Stromal cell of bone marrow (primary cell): ENCODE measurements at places on chromosomes 1 and 21.
A peak's percentile ranks its signal among the peaks of the same experiment; 100 is the strongest.

DNA sequence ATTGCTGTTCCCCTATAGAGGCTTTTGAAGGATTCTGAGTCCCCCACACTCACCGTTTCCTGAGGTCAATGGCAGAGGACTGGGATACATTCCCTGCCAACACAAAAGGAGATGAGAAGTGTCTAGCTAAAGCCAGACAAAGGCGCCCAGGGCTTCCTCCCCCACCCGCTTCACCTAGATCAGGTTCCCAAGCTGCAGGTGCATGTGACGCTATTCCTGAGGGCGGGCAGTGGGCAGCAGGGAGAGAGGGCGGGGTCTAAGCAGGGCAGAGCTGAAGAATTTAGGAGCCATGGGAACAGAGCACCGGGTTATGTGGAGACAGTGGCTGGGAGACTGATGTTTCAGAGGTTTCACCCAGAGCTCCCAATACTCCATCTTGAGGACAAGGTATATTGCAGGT lies 6.0 kb upstream of the ARHGEF2 start:
- DNase-seq = no peak

GRCh38 chr1:55632906-55633305 lies 417.7 kb upstream of the USP24 start:
- DNase-seq = no peak

DNA sequence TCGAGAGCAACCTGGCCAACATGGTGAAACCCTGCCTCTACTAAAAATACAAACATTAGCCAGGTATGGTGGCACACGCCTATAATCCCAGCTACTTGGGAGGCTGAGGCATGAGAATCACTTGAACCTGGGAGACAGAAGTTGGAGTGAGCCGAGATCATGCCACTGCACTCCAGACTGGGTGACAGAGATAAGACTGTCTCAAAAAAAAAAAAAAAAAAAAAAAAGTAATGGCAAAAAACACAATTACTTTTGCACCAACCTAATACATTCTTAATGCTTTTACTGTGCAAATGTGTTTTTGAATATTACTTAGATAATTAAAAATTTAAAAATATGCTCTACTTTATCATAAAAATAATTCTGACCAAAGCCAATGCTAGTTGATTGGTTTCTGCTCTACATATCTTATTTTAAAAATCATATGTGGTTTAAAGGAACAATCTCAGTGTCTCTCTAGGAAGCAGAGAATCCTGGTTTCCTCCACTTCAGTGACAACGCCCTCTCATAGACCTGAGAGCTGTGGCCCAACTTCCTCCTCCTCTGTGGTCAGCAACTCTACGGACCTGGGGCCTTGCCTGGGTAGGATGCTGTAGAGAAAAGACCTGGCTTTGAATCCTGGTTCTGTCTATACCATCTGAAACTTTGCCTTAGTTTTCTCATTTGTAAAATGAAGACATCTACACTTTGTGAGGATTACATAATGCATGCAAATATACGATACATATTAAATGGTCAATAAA lies 64.7 kb downstream of the TGFBR3 start:
- DNase-seq = no peak

- DNase-seq = peak; percentile 89
Measured at GRCh38 chr1:119873135-119874015, 22.9 kb downstream of the ADAM30 start.

DNA sequence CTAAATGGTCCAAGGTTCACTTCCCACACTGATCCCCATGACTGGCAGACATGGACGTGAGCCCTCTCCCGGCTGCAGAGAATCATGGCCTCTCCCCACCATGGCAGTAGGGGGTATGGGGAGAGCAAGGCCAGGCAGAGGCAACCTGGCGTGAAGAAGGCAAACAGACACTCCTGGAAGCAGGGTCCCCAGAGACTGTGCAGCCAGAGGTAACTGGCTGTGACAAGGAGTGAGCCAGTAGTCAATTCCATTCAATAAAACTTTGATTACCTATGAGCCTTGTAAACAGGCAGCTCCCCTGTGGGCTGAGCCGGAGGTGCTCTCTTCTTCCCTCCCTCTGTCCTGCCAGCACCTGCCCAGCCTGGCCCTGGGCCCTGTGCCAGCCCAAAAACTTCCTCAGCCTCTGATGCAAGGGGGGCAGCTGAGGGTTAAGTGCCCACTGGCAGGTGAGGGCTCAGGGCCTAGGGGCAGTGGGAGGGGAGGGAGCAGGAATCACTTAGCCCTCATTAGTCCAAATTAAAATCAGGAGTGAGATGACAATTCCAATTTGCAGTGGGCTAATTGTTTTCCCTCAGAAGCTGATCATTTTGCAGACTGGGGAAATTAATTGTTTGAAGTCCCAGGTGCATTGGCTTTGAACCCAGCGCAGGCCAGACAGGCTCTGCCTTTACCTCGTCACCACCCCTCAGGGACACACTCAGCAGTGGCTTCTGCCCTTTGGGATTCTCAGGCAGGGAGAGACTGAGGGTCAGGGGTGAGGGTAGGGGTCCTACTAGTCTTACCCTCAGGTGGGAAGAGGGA lies 35.6 kb downstream of the LRRN2 start:
- no peak for DNase-seq
